ENCODE measurements at places on chromosomes 13 and 19.

- peak; percentile 17 for DNase-seq
These were observed 172.1 kb upstream of the RFC3 start for GRCh38 chr13:33645591-33646554.

DNA sequence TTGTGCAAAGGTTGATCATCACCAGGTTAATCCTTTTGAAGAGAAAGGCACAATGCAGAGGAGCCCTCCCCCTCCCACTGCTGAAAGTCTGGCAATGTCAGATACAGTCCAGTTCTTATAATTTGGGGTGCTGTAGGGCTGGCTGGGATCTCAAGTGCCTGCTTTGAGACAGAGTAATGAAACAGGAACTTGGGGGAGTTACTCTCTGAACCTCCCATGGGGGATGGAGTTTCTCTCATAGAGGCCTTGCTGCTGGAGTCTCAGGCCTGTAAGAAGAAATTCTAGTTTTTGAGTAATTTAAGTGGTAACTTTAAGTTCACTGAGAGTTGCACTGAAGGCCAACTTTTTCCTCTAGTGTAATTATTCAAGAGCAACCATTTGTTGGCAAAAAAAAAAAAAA, 410.5 kb downstream of the KCNRG start:
- DNase-seq = peak; percentile 18

GRCh38 chr13:50077431-50077830, 62.2 kb downstream of the KCNRG start:
- DNase-seq = no peak

GRCh38 chr19:58510084-58510862, 1.5 kb downstream of the SLC27A5 start:
- no peak for DNase-seq

- no peak for DNase-seq
These were observed 117.2 kb downstream of the MIPEP start for GRCh38 chr13:23771956-23772355.

GRCh38 chr13:33205804-33206221, 79.7 kb downstream of the STARD13 start:
- no peak for DNase-seq

DNA sequence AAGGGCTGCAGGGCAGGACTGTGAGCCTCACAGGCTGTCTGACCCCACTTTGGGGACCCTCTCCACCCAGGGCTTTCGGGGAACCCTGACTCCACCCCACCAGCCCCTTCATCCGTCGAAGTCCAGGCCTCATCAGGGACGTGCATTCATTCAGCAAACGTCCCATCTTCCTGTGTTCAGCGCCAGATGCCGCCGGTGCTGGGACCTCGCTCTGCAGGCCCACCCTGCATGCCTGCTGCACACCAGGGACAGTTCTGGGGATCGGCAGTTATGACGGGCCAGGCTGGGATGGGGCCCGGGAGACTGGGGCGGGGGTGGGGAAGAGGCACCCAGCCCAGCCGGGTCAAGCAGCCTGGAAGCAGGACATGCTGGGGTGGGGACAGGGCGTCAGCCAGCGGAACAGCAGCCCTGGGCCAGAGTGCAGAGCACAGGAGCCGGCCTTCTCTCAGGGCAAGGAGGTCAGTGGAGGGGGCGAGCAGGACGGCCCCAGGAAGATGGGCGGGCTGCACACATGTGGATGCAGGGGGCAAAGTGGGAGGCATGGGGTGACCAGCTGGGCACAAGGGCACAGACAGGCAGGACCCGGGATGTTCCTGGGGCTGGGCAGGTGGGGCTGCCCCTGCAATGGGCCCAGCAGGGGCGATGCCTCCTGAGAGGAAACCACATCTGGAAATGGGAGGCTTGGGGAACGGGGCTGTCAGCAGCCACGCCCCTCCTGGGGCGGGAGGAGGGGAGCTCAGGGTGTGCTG, 5.1 kb downstream of the GAMT start:
- no peak for DNase-seq

- no peak for DNase-seq
These were observed 26.4 kb upstream of the CCNE1 start for GRCh38 chr19:29785360-29785759.

GRCh38 chr19:29928831-29929230, 13.2 kb upstream of the URI1 start:
- DNase-seq = no peak

DNA sequence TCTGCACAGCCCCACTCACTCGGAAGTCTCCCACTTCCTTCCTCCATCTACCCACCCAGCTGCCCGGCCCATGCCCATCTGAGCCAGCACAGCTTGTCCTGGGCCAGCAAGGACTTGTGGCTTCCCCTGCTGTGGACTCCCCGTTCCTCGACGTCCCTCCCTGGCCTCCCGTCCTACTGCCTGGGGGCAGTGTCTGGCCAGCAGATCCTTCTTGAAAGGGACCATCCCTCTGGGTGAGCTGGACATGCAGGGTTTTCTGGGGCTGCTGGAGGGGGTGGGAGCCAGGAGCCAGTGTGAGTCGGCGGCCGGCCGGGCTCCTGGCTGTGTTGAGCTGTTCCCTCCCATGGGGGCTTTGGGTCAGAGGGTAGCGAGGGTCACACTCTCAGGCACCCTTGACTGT, 26.7 kb downstream of the CRTC1 start:
- no peak for DNase-seq

DNA sequence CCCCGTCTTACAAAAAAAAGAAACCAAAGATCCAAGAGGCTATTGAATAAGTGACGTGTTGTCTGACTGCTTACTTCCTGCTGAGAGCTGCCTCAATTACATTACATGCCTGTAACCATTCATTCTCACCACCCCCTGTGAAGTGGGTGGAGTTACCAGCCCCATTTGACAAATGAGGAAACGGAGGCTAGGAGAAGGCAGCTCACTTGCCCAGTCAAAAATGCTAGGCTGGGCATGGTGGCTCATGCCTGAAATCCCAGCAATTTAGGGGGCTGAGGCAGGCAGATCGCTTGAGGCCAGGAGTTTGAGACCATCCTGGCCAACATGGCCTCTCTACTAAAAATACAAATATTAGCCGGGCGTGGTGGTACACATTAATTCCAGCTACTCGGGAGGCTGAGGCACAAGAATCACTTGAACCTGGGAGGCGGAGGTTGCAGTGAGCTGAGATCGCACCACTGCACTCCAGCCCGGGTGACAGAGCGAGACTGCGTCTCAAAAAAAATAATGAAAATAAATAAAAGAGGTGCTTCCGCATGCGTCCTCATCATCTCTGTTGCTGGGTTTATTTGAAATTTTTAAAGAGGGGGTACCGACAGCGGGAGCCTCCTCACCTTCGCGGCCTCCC, 499 bp downstream of the LSM7 start:
- DNase-seq = peak; percentile 94

Data from inflammatory macrophage treated with lipopolysaccharide for 1 hour (primary cell).